Activated gamma-delta T cell treated with anti-CD3 and anti-CD28 coated beads, Interleukin-2, amount 50 U/mL, for 16 hours (primary cell): ENCODE measurements at places on chromosomes 3 and 15.

- no peak for DNase-seq
These were observed 149.9 kb upstream of the RASGRP1 start for GRCh38 chr15:38714309-38715072.

- DNase-seq, result no peak
These were observed 11.1 kb downstream of the SIAH2 start for GRCh38 chr3:150751781-150752263.

GRCh38 chr3:175956964-175957363 lies 1097.8 kb downstream of the NAALADL2 start:
- DNase-seq, result no peak

GRCh38 chr3:109803274-109803673 lies 465.9 kb upstream of the DPPA4 start:
- no peak for DNase-seq

DNA sequence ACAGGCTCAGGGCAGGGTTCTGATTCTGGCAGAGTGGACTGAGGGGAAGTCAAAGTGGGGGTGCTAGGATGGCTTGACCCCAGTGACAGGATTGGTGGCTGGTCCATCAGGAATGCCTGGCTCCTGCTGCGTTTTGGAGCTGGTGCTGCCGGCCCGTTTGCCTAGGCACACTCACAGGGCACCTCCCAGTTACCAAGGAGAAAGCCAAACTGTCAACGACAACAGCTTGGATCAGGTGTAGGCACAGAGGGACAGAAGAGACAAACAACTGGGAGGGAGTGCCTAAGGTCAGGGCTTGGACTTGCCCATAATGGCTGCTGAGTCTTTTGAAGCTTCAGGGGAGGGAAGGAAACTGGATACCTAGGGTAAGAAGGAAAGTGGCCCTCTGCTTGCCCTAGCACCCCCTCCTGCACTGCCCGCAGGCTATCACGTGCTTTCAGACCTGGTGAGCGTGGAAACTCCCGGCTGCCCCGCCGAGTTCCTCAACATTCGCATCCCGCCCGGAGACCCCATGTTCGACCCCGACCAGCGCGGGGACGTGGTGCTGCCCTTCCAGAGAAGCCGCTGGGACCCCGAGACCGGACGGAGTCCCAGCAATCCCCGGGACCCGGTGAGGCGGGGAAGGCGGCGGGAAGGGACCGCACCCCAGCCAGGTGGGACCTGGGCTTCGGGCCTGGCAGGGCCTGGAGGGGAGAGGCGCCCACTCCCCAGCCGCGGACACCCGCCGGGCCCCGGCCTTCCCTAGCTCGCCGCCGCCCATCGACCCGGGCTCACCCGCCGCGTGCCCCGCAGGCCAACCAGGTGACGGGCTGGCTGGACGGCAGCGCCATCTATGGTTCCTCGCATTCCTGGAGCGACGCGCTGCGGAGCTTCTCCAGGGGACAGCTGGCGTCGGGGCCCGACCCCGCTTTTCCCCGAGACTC lies 5.1 kb downstream of the DUOX1 start:
- DNase-seq, result no peak

GRCh38 chr3:10376353-10376752 lies 55.4 kb upstream of the SEC13 start:
- DNase-seq, result no peak

DNA sequence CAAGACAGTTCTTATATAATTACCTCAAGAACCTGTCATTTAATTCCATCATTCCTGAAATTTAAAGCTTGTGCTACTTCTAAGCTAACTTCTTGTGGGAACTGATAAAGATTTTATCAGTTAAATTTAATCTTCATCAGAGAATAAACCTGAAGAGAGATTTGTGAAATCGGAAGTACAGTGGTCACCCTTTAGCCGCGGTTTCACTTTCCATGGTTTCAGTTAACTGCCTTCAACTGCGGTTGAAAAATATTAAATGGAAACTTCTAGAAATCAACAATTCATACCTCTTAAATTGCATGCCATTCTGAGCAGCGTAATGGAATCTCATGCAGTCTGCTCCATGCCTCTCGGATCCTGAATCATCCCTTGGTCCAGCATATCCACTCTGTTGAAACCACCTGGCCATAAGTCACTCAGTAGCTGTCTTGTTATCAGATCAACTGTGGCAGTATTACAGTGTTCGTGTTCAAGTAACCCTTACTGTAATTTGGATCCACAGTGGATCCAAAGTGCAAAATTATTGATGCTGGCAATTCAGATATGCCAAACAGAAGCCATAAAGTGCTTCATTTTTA lies 626.1 kb downstream of the CADM2 start:
- DNase-seq, result no peak
